Activated T-helper 1 cell treated with Interleukin-2 at 50 U/mL for 16 hours (primary cell): ENCODE measurements at places on chromosomes 1 and 21.

DNA sequence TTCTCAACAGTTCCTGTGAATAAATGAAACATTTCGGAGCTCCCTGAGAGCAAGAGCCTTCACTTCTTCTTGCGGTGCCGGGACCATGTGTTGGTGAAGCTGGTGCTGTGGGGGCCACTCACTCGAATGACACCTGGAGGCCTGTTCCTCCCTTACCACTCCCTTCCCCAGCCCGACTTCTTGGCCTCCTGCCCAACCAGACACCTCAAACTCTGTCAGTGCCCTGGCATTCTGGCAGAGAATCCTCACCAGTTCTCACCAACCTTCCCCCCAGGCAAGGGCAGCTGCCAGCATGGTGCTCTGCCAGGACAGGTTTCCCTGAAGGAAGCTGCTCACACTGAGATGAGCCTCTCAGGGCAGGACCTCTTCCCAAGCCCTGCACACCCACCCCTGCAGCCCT is 68.3 kb downstream of the MPZL1 start:
- no peak for DNase-seq

DNA sequence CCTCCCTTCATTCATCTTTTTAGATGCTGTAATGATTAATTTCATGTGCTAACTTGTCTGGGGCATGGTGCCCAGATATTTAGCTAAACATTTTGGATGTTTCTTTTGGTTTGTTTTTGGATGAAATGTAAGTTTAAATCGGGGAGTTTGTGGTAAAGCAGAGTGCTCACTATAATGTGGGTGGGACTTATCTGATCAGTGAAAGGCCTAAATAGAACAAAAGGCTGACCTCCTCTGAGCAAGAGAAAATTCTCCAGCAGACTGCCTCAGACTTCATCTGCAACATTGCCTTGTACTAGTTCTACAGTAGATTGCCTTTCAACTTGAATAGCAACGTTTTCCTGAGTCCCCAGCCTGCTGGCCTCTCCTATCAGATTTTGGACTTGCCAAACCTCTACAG is 183.6 kb downstream of the S1PR1 start:
- no peak for DNase-seq

DNA sequence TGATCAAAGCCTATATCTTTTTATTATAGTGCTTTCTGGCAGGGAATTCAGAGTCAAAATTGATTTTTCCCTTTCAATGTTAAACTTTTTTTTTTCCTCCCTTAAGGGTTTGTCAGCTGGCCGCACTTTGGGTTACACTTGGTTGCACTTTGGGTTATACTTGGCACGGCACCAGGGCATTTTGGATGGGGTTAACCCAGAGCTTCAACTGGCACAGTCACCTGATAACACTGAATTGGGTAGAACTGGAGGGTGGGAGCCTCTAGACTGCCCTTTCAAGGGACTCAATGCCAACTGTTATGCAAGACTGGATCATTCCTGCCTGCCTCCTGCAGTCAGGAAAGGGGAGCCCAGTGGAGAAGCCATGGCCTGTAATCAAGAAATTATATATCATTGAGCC is 211.5 kb downstream of the KCNJ6 start:
- no peak for DNase-seq

DNA sequence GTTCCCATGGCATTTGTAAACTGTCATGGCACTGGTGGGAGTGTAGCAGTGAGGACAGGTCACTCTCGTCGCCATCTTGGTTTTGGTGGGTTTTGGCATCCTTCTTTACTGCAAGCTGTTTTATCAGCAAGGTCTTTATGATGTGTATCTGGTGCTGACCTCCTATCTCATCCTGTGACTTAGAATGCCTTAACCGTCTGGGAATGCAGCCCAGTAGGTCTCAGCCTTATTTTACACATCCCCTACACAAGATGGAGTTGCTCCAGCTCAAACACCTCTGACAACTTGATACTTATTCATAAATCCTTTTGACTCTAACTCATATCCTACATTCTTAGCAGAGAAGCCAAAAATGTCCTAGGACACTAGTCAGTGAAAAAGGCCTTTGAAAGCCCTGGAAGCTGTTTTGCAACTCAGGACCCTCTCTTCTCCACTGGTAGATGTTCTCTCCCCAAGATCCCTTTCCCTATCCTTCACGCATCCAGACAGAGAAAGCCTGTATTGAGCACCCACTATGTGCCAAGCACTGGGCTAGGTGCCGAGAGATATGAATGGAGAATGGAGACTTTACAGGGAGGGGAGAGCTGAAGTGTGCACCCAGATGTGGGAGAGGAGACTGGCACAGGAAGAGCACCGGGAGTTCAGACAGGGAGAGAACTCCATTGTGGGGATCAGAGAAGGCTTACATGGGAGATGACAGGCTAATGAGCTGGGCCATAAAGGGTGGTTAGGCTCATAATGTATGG is 6.7 kb upstream of the CSRP1 start:
- DNase-seq = no peak

GRCh38 chr21:42406201-42406621 is 2.5 kb downstream of the UBASH3A start:
- no peak for DNase-seq

GRCh38 chr21:27346041-27346448 is 379.2 kb upstream of the ADAMTS5 start:
- no peak for DNase-seq

DNA sequence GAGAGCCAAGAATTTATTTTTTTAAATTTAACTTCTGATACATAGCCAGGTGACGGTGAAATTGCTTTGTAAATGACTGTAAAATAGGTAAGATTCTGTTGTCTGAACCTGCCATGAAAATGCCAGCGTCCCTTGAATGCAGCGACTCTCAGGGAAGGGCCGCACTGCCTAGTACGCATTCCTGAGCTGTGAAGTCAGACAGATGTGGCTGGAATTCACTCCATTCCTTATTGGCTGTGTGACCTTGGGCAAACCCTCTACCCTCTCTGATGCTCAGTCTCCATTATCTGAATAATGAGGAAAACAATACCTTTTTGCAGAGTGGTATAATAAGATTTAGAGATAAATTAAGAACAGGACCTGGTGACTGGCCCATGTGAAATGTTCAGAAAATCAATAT is 167.1 kb upstream of the DAB1 start:
- no peak for DNase-seq

DNA sequence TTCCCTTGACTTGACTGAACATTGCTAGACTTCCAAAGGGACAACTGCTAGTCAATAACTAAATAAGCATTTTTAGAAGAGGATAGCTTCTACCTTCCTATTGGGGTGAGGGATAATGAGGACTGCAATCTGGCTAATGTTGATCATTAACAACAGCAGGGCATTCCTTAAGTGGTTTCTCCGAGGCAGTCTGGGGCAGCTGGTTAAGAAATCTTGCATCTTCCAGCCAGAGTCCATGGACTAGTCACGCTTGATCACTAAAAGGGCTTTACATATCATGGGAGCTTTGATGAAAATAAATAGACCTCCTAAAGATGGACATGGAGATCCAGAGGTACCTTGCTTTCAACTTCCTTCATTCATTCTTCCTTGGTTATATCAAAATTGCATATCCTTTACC is 329.4 kb upstream of the ESRRG start:
- DNase-seq = no peak

DNA sequence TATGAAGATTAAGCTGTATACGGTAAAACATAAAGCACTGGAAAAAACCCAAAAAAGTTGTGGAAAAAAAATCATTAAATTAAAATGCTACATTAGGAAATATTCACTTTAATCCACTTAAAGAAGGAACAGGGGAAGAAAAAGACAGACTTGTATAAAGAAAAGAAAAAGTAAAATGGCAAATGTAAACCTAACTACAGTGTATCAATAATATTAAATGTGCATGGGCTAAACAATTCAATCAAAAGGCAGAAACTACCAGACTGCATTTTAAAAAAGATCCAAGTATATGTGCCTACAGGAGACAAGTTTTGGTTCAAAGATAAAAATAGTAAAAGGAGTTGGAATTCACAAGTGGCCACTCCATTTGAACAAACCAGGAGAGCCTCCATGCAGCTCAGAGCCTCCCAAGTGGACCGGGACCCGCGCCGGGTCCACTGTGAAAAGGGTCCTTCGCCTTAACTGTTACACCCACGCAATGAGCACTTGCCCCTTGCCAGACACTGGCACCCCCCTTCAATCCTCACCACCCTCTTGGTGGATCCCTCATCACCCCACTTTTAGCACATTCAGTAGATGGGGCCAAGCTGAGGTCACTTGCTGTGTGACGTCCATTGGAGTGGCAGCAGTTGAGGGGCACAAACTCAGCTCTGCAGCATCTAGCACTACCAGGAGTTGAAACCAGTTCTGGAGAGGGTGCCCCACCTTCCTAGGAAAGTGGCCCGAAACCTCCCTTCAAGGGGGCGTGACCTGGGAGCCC is 898 bp downstream of the C1orf174 start:
- DNase-seq = no peak

- DNase-seq = no peak
Observed at GRCh38 chr1:51855624-51856023, 22.9 kb downstream of the NRDC start.

DNA sequence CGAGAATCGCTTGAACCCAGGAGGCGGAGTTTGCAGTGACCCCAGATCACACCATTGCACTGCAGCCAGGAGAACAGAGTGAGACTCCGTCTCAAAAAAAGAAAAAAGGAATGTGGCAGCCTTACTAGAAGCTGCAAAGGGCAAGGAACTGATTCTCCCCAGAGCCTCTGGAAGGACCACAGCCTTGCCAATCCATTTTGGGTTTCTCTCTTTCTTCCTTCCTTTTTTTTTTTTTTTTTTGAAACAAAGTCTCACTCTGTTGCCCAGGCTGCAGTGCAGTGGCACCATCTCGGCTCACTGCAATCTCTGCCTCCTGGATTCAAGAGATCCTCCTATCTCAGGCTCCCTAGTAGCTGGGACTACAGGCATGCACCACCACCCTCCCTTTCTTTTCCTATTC is 9.9 kb upstream of the IFNGR2 start:
- DNase-seq = no peak

DNA sequence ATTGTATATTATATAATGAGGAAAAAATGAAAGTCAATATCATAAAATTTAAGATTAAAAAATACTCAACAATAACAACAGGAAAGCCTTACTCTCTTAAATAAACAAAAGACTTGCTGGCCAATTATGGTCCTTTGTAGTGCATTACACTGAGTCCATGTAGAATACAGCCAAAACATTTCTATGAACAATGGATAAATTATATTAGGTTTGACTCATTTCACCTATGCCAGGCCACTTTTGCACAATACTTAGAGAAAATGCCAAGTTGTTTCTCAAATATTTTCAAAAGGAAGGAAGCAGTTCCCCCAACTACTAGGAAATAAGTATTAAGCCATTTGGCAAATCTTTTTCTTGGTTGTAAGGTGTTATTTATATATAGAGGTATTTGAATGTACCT is 19.8 kb upstream of the UCK2 start:
- DNase-seq = no peak

- DNase-seq = no peak
Observed at GRCh38 chr1:200042552-200043335, 15.2 kb downstream of the NR5A2 start.

- no peak for DNase-seq
Observed at GRCh38 chr1:179823693-179824092, 53.9 kb downstream of the TOR1AIP2 start.

GRCh38 chr1:156157966-156158365 is 4.6 kb downstream of the SEMA4A start:
- DNase-seq = no peak

- no peak for DNase-seq
Observed at GRCh38 chr1:17892225-17892624, 137.1 kb downstream of the ACTL8 start.

- DNase-seq = no peak
Observed at GRCh38 chr1:41573194-41573593, 88.7 kb upstream of the EDN2 start.

GRCh38 chr1:209585672-209586071 is 2.2 kb downstream of the CAMK1G start:
- DNase-seq = no peak

DNA sequence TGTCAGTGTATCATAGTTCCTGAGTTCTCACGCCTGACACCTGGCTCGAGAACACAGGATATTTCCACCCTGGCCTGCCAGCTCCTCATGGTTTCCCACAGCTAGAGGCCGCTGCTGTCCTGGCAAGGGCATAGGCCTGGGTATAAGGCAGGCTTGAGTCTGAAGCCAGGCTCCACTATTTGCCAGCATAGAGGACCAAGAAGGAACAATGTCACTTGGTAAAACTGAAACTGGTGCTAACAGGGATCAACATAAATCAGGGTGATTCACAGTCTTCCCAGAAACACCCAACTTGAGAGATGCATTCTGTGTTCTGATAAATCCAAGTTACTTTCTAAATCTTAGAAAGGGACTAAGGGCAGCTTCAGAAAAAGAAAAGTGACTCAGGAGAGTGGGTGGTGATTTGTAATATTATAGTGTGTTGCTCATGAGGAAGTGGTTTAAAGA is 6.9 kb upstream of the S100A2 start:
- DNase-seq = no peak

DNA sequence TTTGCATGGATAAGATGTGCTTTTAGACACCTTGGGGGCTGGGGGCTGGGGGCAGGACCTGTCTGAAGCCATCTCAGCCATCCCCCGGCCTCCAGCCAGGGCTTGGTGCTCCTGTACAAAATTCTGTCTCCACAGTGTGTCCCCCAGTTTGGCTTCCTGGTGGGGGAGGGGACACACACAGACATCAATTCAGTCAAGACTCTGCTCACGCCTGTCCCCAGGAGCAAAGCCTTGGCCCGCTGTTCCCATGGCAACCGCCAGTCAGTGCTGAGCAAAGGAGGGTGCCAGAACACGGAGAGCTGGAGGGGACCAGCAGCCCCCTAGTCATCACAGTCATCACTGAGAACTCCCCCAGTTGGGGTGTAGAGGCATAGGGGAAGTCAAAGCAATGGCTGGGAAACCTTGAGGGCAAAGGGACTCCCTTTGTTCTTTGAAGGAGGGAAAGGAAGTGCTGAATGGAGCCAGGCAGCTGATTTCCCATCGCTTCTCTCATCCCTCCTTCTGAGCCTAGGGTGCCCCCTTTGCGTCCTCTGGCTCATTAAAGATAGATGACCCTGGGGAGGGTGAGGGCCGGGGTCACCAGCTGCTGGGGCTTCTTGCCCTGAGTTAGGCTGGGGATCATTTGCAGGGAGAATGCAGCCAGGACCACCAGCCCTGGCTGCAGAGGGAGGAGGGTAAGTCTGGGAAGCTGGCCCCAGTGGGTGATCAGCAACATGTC is 134.9 kb upstream of the IPO9 start:
- no peak for DNase-seq

DNA sequence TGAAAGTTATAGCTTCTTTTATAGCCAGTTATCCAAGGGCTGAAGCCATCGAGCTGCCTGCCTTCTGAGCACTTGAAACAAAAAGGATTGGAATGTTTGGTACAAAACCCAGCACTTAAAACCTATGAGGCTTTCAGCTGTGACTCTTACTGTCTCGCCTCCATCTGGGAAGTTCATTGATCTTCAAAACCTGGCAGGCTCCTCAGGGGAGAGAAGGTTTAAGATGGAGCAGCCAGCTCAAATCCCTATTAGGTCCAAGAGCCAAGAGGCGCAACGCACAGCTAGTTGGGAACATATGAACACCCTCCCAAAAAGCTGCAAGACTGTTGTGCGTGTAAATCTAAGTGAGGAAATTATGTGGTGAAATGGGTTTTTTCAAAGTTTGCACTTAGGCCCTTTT is 33.4 kb downstream of the BACE2 start:
- no peak for DNase-seq

GRCh38 chr1:208132287-208132882 is 111.8 kb downstream of the PLXNA2 start:
- peak; percentile 10 for DNase-seq
